ENCODE measurements at places on chromosomes 4 and X. TPM values are rescaled to one million over a fixed set of nuclear protein-coding genes. Genes with fewer than 3 reads are reported as not detected.

DNA sequence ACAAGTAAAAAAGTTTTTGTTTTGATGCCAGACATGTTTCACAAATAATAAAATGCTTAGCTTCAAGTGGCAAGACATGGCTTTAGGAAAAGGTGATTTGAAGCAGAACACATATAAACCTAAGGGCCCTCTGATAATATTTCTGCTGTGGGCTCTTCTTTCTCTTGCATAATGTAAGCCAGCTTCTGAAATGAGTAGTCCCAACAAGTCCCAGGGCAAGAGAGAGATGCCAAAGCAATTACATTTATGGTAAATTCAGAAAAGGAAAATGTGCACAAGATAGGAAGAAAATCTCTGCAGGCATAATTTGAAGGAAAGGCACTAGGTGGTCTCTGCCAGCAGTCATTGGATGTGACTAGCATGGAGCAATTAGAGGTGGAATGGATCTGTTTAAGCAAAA is 170.8 kb upstream of the GALNT7 start:
- no peak for DNase-seq

MUC7 gene
- not detected for polyA plus RNA-seq

- no peak for DNase-seq
These were observed 3.9 kb upstream of the PDLIM5 start for GRCh38 chr4:94447754-94448411.

GRCh38 chr4:87011340-87012034 is 76.7 kb downstream of the AFF1 start:
- DNase-seq = no peak

DNA sequence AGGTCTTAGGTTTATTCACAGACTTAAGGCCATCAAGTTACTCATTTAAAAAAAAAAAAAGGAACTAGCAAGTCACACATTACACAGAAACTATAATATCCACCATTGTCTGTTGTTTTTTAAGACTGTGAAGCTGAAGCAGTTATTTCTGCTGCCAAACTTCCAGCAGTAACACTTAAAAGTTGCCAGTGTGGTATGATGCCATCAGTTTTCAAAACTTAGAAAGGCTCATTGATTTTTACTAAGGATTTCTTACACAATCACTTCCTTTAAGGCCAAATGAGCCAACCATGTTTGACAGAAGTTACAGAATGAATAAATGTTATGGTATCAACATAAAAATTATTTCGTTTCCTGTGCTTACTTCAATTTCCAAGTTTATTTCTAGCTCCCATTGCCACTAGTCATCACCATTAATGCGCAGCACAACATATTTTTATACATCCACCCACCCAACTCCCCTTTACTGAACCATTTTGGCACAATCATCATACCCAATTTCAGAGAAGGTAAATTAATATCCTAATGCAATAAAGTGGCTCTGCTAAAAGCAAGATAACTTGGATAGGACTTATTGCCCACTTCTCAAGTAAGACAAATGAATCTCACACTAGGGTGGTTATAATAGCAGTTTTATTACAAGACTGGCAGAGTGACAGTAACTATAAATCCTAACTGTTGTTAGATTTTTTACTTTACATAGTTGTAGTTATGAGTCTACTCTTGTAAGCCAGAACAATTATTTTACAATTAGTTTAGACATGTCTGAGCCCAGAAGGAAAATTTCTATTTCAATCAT is 13.1 kb downstream of the PDGFC start:
- DNase-seq = no peak

DNA sequence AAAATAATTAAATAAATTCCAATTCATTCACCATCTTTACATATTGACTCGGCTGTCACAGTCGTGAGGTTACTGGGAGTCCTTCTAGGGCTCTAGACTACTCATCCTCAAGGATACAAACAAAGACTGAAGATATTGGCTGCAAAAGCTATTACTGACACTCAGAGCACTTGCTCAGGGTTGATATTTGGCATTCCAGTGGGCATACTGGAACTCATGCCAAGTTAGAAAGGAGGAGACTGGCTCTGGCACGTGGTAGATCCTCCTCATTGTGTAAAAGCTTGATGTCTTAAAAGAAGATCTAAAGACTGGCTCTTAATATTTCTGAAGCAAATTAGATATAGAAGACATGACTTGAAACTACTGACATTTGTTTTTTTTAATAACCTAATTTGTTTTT is 172.7 kb downstream of the GPM6A start:
- no peak for DNase-seq

- DNase-seq = no peak
These were observed 565.4 kb downstream of the GRXCR1 start for GRCh38 chr4:43457866-43458265.

DNA sequence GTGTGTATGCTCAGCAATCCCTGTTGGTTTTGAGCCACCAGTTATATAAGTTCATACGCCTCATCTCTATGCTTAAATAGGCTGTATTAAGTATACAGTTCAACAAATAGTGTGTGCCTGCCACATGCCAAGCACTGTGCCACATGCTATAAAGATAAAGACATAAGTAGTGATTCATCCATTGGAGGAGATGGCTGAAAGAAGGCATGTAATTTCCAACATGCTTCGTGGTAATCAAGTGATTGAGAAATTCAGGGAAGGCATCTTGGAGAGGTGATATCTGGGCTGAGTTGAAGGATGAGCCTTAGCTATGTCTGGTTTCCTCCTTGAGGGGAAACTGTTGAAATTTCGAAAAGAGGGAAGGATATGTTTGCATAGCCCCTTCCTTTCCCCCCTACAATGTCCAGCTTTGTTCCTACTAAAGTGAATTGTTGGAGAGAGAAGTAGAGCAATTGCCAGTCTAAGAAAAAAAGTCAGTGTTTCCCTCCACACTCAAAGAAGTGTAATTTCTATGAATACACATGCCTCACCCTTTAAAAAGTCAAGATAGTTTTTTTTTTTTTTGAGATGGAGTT is 96.5 kb downstream of the ARHGAP10 start:
- no peak for DNase-seq

TLR6 gene
- 1.8 TPM for polyA plus RNA-seq

DNA sequence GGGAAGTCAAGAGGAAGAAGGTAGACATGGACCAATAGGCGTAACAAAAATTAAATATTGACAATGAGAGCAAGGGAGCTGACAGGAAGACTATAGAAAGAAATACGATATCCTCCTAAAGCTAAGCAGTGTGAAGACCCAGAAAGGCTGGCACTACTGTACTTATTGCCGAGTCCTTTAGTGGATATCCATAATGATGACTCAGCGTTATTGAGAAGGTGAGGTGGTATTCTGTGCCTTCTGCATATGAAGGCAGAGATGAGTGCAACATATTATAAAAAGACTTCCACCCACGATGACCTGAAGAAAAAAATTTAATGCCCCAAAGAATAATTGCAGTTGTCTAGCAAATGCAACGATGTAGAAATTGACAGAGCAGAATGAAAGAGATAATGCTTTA is 13.0 kb upstream of the MCF2 start:
- DNase-seq = no peak

GRCh38 chrX:19388064-19388679 is 44.4 kb downstream of the PDHA1 start:
- DNase-seq = no peak

DNA sequence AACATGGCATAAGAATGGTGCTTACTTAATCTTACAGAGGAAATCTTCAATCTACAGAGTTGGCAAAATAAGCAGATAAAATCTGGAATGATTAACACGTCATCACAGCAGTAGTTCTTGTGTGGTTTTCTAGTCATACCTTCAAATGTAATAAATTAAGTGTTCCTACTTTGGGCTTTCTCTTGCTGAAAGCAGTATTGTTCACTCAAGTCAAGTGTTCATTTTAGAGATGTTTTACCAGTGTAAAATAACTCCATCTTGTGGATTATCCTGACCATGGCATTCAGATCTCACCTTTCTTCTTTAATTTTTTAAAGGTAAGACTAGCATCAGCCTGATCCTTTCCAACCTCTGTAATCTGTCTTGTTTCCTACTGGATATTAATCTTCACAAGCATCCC is 72.9 kb downstream of the ADAMTS3 start:
- no peak for DNase-seq

GRCh38 chr4:70688795-70689231 is 481 bp downstream of the UTP3 start:
- DNase-seq = no peak

GRCh38 chr4:38290366-38290765 is 330.2 kb downstream of the PTTG2 start:
- DNase-seq = no peak

CACNA1F gene
- polyA plus RNA-seq = 0.63 TPM

- DNase-seq = no peak
These were observed 21.3 kb upstream of the SOX3 start for GRCh38 chrX:140526171-140526570.

DNA sequence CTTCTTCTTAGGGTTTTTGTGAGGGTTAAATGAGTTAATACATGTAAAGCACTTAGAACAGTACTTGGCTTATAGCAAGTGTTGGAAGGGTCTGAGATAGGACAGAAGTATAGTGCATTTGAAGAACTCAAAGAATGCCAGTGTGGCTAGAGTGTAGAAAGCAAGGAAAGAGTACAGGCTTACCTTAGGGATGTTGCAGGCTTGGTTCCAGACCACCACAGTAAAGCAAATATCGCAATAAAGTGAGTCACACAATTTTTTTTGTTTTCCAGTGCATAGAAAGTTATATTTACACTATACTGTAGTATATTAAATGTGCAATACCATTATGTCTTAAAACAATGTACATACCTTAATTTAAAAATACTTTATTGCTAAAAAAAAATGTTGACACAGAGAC is 41.3 kb downstream of the KIF4A start:
- DNase-seq = no peak

AGTR2 gene
- 1.0 TPM for polyA plus RNA-seq

- no peak for DNase-seq
These were observed 223.6 kb downstream of the RAPGEF2 start for GRCh38 chr4:159326480-159326879.

GRCh38 chr4:183984566-183984965 is 79.5 kb downstream of the STOX2 start:
- no peak for DNase-seq

DNA sequence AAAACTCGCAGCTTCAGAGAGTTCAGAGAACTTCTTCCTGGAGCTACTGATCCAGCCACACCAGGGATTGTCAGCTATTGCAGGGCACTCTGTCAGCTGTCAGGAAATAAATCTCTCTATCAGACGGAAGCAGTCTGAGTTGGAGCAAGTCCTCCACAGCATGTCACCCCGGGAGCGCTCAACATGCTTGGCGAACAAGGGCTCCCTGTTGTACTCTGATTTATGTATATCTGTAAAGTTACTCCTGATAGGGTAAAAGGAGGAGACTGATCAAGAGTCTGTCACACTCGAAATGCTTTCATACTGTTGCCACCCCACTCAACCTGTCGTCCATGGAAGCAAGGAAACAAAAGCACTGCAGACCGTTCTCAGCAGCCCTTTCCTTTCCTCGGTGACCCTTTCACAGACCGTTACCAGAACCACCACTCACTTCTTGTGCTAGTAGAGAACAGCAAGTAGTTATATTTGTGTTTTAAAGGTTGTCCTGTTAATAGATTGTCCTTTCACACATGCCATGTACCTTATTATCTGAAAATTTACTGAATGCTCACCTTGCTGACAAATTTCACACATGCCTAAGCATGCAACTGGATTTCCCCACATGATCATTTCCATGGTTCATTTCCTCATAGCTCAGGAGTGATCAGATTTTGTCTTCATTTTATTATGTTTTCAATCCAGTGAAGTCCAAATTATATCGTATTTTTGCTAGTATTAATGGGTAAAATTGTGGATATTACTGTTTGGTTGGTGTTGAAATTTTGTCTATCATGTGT is 2108.9 kb upstream of the TENM3 start:
- DNase-seq = peak; percentile 14

DNA sequence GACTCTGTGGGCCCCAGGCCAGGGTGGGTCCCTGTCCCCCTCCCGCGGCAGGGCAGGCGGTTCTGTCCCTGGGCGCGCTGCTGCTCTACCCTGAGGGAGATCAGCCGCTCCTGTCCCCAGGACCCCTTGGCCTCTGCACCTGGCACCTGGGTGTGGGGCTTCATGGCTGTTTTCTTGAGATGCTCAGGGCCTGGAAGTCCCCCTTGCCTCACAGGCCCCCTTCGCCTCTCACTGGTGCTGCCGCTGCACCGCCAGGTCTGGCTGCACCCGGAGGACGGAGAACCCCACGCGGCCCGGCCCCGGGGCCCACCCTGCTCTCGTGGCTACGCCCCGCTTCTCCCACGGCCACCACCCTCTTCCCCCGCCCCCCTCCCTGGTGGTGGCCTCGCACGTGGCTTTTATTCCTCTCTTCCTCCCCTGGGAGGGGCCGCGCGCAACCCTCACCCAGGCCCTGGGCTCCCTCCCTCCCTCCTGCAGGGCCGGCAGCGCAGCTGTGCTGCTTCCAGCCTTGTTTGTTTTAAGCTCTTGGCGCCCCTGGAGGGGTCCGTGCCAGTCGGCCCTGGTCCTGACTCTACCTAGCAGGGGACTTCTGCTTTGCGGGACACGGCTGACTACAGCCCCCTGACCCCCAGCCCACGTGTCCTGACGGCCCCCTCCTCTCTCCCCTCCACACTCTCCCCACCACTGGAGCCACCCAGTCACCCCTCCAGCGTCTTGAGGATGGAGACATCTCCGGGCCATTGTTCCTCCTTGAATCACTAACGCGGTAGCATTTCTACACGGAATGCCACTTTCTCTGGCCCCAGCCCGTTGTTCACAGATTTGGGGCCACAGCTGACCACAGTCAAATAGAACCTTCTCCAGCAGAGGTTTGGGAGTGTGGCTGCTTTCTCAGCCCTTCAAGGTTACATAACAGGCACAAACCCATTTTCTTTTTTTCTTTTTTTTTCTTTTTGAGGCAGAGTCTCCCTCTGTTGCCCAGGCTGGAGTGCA is 20.6 kb upstream of the CLDN24 start:
- peak; percentile 42 for DNase-seq

DNA sequence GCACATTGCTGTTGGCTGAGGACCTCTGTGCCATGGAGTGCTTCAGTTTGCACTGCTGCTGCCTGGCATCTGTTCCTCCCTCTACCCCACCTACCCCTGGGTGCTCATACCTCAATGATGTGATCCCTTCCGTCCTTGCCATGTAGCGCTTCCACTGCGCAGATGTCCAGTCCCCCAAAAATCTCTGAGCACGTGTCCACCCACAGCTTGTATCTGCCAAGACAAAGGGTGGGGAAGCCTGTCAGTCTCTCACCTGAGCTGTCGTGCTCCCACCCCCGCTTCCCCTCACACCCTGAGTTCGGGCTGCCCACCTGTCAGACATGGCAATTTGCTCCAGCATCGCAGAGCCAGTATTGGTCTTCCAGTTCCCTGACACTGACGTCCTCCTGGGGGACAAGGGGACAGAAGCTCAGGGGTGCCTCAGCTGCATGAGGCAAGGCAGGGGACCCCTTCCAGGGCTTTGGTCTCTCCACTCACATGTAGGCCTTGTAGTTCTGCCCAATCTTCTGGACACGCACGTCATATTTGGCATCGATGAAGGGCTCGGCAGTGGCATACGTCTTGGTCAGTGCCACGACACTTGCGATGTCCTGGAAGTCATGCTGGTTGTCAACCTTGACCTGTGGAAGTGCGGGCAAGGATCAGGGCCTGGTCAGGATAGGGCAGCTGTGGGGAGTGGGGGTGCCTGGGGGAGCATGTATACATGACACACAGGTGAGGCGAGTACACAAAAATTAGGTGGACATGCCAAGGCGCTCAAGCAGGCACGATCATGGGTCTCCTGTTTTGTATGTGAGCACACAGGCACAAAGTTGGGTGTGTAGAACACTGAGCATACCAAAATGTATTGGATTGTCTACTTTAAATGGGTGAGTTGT is 6.0 kb upstream of the TIMP1 start:
- DNase-seq = no peak

- DNase-seq = no peak
These were observed 37.0 kb downstream of the NSG1 start for GRCh38 chr4:4423706-4424498.

- DNase-seq = no peak
These were observed 87.0 kb upstream of the USP38 start for GRCh38 chr4:143097751-143098150.

Measured in left lung (tissue), 14 donors.